ENCODE measurements at places on chromosomes 3 and 15. TPM values are rescaled to one million over a fixed set of nuclear protein-coding genes. Genes with fewer than 3 reads are reported as not detected.

EBLN2 gene
- 5.7 TPM for total RNA-seq

ANKUB1 gene
- total RNA-seq = not detected

ITGA11 gene
- total RNA-seq = 0.27 TPM

SETMAR gene
- total RNA-seq = 23.4 TPM

DPPA2 gene
- under 0.01 TPM for total RNA-seq

RNF13 gene
- total RNA-seq = 45.8 TPM

SSUH2 gene
- total RNA-seq = under 0.01 TPM

APOD gene
- not detected for total RNA-seq

MGLL gene
- total RNA-seq = 52.2 TPM

CADPS gene
- not detected for total RNA-seq

ABI3BP gene
- 1.1 TPM for total RNA-seq

CCRL2 gene
- total RNA-seq = 7.0 TPM

NUP210 gene
- 140 TPM for total RNA-seq

ALCAM gene
- 19.9 TPM for total RNA-seq

PPM1L gene
- total RNA-seq = 16.4 TPM

DNA sequence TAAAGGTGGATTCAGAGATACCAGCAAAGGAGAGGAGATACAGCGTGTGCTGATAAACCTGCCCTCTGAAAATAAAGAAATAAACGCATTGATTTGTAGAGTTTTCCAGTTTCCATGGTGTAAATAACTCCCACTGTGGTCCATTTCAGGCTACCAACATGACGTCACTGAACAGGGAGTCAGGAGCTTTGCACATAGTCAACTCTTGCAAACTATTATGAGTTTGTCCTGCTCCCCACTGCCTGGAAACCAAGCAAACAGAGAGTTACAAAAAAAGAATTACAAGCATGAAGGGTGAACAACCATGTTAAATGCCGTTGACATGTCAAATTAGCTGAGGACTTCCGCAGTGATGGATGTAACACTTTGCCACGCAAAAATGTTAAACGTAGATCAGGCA lies 70.4 kb upstream of the GATA2 start:
- DNase-seq = no peak

DNA sequence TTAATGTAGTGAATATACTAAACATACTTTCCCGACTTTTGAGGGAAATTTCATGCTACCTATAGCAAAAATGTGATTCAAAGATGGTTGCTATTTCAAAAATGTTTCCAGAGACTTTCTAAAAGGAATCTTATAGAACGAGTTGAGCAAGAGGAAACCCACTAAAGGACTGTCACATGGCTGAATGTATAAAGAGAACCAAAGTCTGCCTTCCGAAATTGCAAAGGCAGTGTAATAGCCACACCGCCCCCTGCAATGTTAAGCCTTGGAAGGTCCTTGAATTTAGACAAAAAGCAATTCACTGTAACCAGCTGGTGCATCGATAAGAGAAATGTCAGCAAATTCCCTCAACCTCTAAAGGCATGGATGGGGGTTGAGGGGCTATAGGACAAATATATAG lies 142.8 kb downstream of the CHL1 start:
- no peak for DNase-seq

- no peak for DNase-seq
Measured at GRCh38 chr15:39215015-39215414, 365.9 kb upstream of the THBS1 start.

DNA sequence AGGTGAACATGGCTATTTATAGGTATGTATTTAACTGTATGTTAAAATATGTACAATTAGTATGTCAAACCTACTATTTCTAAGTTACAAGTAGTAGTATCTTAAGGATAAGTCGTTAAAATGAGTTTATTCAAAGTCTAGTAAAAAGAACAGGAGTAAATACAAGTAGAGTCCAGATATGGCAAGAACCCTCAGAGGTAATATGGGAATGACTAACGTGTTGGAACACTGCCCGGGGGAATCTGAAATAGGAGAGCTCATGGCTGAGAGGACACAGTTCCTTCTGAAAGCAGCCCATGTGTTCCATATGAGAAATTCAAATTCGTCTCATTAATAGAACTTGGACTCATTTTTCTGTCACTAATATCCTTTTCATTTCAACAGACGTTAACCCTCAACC lies 158.8 kb downstream of the CLSTN2 start:
- DNase-seq = no peak

- no peak for DNase-seq
Measured at GRCh38 chr3:179297971-179298725, 24.7 kb upstream of the ZNF639 start.

- no peak for DNase-seq
Measured at GRCh38 chr15:75214293-75215096, 12.8 kb downstream of the C15orf39 start.

DNA sequence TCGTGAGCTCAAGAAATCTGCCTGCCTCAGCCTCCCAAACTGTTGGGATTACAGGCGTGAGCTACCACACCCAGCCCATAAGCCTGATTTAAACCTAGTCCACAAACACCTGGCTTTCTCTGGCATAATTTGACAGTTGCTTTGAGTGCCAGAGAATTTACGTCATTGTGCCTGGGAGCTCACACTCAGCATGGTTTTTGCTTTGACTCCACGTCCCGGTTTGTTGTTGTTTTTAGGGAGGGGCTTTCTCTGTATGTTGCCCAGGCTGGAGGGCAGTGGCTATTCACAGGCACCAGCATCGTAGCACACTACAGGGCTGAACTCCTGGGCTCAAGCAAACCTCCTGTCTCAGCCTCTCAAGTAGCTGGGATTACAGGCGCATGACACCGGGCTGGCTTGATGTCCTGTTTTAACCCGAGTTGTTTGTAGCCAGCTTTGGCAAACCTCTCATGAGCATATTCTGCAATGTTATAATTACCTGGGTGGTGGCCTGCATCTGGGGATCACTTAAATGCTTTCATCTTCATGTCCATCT lies 32.7 kb downstream of the CEMIP start:
- no peak for DNase-seq

DNA sequence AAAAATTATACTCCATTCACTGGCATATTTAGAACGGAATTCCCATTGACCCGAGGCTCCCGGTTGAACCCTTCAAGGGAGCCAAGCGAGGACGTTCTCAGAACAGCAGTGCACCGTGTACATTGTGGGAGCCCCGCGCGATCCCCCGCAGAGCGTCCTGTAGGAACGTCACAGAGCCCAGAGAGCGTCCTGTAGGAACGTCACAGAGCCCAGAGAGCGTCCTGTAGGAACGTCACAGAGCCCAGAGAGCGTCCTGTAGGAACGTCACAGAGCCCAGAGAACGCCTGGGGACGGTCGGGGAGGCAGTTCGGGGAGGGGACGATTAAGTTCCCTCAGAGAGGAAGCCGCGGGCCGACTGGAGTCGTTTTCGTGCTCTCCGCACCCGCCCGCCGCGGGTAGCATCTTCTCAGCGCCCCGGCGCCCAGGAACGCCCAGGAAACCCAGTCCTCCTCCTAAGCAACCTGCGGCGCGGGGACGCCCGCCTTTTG lies 506 bp upstream of the ATP1B3 start:
- no peak for DNase-seq

DNA sequence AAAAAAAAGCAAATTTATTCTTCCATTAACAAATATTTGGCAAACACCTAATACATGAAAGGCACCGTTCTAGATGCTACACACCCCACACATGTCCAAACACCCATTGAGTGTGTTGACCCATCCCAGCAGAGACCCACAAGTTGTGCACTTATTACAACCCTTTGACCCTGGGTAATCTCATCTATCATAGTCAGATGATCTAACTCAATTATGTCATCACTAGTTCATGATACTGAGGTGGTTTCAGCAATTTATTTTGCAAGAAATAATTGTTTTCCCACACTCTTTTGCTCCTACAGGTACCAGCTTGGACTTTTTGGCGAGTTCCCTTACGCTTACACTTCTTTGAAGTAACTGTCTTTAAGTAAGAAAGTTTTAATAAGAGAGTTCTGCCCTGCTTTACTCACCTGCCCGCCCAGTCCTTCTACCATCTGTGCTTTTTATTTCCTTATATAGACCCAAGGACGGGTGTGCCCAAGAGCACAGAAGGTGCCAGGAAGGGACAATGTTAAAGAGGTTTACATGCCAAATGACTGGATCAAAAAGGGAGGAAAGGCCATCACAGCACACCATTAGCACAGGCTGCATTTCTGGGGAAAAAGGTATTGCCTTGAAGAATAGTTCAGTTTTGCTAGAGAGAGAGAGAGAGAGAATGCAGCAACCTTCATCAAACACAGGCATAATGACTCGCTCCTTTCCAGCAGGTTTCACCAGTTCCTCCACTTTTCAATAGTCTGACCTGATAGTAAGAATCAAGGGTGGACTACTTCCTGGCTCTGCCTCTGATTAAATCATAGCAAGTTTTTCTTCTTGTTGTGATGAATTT lies 54.5 kb upstream of the ATP11B start:
- no peak for DNase-seq

GRCh38 chr3:157045238-157045850 lies 114.6 kb downstream of the CCNL1 start:
- DNase-seq = no peak

DNA sequence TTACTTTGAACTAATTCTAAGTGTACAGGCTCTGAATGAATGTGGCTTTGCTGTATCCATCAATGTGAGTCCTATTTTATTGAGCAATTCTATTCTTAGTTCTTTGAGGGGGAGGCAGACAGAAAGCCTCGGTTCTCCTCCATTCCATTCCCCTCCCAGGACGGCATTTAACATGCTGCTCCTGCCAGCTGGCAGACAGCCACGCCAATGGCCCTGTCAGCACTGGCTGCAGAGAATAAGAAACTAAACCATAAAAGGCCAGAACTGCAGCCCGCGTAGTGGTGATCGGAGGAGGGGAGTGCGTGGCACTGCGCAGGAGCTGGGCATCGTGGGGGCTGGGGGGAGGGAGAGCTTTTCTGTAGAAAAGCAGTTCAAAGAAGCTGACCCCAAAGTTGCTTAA lies 76.0 kb upstream of the HACD2 start:
- peak; percentile 37 for DNase-seq

- DNase-seq = no peak
Measured at GRCh38 chr3:11159421-11159904, 5.2 kb downstream of the HRH1 start.

- DNase-seq = peak; percentile 55
Measured at GRCh38 chr3:71512000-71512399, 71.5 kb downstream of the FOXP1 start.

DNA sequence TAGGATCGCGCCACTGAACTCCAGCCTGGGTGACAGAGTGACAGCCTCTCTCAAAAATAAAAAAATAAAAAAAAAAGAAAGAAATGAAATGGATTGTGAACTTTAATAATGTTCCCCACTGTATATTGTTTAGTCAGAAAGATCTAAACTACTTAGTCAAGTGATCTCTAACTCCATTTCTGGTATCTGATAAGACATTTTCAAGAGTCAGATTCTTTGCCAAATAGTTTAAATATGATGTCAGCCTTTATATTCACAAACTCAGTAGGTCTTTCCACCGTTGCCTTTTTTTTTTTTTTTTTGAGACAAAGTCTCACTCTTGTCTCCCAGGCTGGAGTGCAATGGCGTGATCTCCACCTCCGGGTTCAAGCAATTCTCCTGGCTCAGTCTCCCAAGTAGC lies 29.0 kb upstream of the OSBPL11 start:
- DNase-seq = no peak

DNA sequence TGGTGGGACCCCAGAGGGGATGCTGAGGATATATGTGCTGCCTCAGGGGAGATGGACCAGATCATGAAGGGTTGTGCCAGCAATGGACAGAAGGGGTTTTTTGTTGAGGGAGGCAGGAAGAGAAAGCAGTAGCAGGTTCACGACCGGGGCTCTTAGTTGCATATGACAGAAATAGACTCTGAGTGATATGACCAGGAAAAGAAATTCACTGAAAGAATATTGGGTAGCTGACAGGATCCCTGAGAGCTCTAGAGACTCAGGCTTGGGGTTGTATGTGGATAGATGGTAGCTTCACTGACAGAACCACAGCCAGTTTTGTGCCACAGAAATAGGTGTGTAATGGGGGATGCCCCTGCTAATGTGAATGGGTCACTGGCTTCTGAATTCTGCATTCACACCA lies 241.6 kb downstream of the ZNF621 start:
- DNase-seq = no peak

- no peak for DNase-seq
Measured at GRCh38 chr3:124496061-124496460, 234.2 kb upstream of the UMPS start.

DNA sequence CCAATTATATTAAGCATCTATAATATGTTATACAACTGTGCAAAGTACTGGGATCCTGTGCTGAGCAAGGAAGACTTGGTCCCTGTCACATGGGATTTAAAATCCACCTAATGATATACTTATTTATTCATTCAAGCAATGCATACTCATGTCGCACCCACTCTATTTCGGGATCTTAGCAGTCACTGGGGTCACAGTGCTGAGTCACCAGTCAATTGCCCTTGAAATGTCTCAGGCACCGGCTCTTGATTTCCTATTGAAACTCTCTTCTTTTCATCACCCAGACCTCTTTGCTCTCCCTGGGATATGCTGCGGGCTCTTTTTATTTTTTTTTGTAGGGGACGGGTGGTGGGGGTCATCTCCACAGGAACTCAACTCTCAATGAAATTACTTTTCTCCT lies 194.5 kb upstream of the GAP43 start:
- DNase-seq = no peak

GRCh38 chr3:27596334-27596841 lies 112.2 kb upstream of the SLC4A7 start:
- peak; percentile 79 for DNase-seq

DNA sequence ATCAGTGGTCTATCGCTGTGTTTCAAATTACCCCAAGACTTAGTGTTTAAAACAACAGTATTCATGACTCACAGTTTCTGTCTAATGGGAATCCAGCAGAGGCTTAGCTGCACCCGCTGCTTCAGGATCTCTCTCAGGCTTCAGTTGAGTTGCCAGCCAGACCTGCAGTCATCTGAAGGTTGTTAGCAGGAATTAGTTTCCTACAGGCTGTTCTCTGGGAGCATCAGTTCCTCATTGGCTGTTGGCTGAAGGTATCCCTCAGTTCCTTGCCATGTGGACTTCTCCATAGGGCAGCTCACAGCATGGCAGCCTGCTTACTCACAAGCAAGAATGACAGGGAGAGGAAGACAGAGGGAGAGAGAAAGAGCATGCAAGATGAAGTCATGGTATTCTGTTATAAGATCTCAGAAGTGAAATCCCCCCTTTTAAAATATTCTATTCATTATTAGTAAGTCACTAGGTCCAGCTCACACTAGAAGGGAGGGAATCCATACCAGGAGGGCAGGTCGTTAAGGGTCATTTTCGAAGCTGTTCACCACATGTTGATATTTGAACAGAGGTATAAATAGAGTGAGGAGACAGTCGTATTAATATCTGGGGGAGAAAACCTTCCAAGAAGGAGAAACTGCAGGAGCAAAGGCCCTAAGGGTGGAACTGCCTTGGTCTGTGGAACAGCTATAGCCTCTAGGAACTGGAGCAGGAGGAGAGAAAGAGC lies 473.9 kb upstream of the PPP2R3A start:
- DNase-seq = no peak

- DNase-seq = no peak
Measured at GRCh38 chr15:101431748-101432147, 57.8 kb downstream of the PCSK6 start.

DNA sequence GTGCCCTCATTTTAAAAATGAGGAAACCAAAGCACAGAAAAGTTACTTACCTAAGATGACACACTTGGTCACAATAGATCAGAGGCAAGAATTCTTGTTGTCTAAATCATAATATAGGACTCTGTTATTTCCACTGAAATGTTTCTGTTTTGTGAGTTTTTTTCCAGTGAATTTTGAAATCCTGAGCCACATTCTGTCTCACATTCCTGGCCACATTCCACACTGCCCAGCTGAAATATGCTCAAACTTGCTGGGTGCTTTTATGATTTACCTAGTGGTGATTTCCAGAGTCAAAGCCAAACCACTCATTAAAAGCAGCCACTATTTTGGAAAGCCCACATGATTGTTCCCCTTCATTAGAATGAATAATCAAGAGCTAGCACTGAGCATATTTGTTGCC lies 82.3 kb upstream of the NPHP3 start:
- no peak for DNase-seq
